ENCODE measurements at places on chromosomes 13 and 19.

GRCh38 chr13:85690368-85690767, 108.9 kb downstream of the SLITRK6 start:
- no peak for DNase-seq

DNA sequence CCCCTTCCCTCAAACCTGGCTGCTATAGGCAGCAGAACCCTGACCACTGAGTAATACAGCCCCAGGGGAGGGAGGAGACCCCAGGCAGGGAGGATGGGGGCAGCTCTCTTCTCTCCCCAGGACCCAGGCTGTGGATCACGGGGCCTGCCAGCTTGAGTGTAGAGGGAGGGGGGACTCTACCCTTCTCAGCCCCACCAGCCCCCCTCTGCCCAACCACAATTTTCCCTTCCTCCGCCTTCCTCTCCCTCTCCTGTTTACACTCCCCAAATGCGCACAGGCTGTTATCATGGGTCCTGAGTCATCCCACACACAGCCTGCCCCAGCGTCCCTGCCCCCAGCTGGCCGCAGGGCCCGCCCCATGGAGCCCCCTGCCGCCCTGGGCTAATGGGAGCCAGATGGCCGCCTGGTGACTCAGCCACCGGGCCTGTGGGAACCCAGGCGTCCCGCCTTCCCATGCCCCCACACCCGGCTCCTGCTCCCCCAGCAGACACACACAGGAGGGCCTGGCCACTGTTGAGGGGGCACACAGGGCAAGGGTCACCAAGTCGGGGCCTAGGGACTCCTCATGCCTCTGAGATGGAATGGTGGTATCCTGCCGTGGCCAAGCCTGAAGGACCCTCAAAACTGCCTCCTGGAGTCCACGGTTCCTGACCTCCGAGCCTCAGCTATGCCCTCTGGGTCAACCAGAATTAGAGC, 13.6 kb downstream of the CCDC97 start:
- DNase-seq, result no peak

- DNase-seq, result no peak
Observed at GRCh38 chr13:98505217-98505616, 71.7 kb downstream of the STK24 start.

- DNase-seq, result peak; percentile 62
Observed at GRCh38 chr19:1151917-1152587, 22.0 kb downstream of the SBNO2 start.

GRCh38 chr13:30991922-30992321, 59.5 kb downstream of the TEX26 start:
- DNase-seq, result no peak

- no peak for DNase-seq
Observed at GRCh38 chr19:14378890-14379289, 2.4 kb upstream of the ADGRE5 start.

DNA sequence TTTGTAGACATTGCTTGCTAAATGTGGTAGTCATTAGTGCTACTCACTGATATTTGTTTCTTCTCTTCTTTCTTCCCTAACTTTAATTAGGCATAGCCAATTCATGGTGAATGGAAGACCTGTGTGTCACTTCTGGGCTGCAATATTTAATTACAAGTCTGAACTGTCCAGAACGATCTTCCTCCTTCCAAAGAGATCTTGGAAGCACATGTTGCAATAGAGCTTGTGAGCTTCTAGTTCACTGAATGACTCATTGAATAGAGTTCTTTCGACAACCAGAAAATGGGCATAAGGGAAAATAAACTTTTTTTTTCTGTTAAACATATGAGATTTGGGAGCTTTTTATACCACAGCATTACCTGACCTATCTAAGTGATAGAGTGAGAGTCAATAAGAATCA, 1264.6 kb downstream of the PCDH9 start:
- DNase-seq, result no peak

DNA sequence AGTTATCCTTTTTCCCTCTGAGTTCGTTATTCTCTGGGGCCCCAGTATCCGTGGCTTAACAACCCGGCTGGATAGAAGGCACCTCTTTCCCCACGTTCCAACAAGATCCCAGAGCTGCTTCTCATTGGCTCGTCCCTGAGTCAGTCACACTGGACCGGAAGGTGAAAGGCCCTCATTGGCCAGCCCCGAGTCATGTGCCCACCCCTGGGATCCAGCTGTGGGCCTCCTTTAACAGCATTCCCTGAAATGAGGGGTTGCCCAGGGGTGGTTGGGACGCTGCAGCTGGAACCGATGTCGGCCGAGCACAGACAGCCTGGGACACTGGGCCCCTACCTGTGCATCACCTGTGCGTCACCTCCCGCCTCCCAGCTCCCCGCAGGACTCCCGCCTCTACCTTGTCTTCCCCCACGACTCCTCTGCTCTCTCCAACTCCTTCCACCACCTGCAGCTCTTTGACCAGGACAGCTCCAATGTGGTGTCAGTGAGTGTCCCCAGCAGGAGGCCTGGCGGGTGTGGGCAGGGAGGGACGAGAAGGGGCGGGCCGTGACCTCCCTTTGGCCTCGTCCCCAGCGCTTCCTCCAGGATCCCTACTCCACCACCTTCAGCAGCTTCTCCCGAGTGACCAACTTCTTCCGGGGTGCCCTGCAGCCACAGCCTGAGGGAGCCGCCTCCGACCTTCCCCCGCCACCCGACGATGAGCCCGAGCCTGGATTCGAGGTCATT, 4.3 kb downstream of the TBC1D17 start:
- no peak for DNase-seq

DNA sequence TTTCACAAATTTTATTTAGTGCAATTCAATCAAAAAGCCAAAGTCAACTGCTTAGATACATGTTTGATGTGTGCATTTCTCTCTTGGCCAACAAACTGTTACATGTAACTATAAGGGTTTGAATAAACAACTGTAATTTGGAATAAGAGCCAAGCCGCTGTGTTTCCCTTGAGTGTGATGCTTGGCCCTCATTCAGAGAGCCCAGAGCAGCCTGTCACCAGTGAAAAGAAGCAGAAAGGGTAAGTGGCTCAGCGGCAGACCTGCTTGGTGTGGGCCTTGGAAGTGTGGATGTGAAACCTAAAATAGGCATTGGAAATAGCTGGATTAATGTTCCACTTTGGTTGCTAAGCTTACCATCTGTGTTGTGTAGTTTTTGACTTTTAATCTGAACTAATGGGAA, 924.6 kb downstream of the OLFM4 start:
- DNase-seq, result no peak

- DNase-seq, result no peak
Observed at GRCh38 chr13:28041031-28041461, 52.6 kb upstream of the URAD start.

DNA sequence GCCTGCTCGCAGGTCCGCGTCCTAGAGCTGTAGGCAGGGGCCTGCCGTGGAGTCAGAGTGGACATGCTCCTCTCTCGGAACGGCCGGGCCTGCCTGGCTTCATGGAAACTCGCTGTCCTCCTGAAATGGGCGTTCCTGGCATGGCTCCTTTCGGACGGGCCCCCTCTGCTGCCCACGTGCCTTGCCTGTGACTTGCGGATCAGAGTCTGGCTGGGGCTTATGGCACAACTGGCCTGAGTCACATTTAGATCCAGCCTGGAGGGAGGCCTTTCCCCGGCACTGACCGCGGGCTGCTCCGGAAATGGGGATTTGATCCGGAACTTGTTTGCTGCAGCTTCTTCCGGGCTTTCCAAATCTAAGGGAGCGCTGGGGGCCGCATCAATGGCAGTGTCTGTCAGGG, 28.1 kb downstream of the THSD1 start:
- no peak for DNase-seq

GRCh38 chr13:113245849-113246796, 36.7 kb downstream of the CUL4A start:
- no peak for DNase-seq

DNA sequence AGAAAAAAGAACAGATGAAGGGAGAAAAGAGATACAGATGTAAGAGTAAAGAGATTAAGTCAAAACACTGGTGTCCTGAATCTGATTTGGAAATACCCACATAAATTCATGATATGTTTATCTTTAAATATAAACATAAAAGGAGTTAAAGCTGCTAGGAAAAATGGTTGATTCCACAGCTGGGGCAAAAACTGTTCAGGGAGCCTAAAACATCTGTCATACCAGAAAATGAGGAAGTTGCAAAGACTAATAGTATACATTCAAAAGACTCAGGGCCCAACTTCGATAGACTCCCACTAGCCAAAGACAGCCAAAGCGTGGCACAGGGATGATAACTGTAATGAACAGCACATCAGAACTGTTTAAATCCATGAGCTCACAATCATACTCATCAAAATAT, 62.0 kb downstream of the ABCC4 start:
- no peak for DNase-seq

DNA sequence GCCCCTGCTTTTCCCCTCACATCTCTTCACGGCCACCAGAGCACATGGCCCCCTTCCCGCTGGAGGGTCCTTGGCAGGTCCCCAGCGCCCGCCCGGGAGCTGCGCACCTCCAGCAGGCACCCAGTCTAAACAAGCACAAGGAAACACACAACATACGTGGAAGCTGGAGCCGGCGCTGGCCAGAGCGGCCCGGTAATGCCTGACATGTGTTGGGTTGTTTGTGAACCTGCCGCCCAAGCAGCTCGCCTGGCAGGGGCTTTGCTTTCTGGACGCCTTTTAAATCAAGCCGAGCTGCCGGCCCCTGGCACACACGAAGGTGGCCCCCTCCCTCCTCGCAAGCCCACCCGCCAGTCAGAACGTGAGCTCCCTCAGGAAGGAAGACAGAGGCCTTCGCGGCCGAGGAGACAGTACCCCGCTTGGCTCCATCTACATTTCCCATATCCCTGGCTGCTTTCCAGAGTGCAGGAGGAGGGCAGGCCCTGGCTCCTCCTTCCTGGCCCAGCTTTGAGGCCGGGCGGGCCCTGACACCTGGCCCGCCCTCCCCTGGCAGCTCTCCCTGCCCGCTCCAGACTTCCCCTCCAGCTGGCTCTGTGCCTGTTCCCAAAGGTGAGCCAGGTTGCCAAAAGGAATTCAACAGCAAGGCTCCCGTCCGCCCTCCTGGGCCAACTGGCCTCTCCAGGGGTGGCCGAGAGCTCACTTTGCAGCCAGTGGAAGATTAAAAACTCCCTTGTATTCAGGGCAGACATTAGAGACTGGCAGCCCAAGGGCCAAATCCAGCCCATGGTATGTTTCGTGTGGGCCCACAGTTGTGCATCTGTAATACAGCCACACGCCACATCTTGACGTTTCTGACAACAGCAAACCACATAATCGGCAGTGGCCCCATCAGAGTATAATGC, 28.7 kb downstream of the COMP start:
- no peak for DNase-seq

DNA sequence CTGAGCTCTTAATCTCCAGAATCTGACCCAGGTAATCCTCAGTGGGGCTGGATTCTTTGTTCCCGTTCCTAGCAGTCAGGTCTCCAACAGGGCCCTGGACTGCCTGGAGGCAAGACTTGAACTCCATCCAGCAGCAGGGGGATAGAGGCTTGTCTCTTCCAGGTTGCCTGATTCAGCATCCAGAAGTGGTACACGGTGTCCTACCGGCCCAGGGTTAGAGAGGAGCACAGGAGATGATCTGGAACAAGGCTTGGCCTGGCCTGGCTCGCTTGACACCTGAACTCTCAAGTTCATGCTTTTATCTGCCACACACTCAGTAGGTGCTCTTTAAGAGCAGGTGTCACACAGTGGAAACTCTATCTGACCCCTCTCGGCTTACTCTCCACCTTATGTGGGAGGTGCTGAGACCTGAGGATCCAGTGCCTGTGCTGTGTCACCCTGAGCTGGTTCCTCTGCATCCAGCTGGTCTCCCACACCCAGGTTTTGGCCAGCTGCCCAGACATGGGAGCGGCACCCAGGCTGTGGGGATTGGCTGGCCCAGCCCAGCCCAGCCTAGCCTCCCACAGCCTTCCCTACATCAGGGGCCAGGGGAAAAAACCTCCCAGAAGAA, at the start of gene CYP4F3:
Gene CYP4F3, plus strand, starts transcription at position 604 of the 610 bp plus-strand sequence. CDS start 519 bp downstream, outside the sequence.
- no peak for DNase-seq

GRCh38 chr13:74087357-74087756, 46.8 kb downstream of the KLF12 start:
- DNase-seq, result no peak

- no peak for DNase-seq
Observed at GRCh38 chr19:2543463-2544442, 67.8 kb downstream of the GADD45B start.

DNA sequence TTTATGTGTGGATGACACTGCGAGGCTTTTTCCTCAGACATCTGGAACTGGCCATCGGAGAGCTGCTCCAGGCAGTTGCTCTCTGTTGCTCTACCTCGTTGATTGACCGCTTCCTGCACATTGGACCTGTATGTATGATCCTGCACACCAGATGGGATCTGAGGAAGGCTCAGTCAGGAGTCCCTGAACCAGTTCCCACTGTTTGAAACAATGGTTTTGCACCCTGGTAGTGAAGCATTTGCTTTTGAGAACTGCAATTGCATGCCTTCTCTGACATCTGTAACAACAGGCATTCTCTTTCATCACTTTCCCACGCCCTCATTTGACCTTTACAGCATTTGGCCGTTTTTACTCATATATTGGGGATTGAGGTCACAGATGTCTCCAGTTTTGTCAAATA, 61.1 kb upstream of the NPAS1 start:
- no peak for DNase-seq

DNA sequence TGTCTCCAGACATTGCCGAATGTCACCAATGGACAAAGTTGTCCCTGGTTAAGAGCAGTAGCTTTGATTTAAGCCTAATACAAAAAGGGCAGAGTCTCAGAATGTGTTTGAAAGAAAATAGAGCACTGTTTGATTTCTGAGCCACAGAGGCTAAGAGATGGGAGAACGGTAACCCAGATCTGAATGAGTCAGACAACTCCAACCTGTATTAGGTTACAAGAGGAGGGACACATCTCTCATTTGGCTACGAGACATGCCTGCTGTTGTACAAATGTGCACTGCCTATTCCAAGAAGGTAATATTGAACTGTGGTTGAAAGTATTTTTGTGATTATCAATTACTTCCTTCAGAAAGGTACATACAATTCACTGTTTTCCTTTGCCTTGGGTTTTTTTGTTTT, 4.9 kb upstream of the HSPH1 start:
- DNase-seq, result no peak

GRCh38 chr13:72890546-72890945, 108.6 kb downstream of the PIBF1 start:
- no peak for DNase-seq

DNA sequence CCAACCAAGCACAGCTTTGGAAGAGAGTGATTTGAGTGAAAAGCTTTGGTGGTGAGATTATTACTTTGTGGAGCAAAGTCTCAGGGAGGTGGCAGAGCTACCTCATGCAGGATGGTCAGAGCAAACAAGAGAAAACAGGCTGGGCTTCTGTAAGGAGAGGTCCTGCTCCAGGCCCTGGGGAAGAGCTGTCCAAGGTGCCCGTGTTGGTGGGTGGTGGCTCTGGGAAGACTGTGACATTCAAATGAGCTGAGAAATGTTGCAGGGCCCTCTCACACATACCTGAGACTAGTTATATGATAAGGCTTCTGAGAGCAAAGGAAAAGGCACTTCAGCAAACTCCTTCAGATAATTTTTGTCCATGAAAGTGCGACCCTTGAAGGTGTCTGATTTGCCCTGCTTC, 205.5 kb upstream of the SOX21 start:
- DNase-seq, result no peak

Data from D721Med (cell line).